ENCODE measurements at places on chromosomes 6 and 20.

- DNase-seq, result no peak
Observed at GRCh38 chr6:73923905-73924485, 228.0 kb downstream of the CD109 start.

GRCh38 chr6:154448448-154449096 is 61.9 kb downstream of the CNKSR3 start:
- DNase-seq, result no peak

DNA sequence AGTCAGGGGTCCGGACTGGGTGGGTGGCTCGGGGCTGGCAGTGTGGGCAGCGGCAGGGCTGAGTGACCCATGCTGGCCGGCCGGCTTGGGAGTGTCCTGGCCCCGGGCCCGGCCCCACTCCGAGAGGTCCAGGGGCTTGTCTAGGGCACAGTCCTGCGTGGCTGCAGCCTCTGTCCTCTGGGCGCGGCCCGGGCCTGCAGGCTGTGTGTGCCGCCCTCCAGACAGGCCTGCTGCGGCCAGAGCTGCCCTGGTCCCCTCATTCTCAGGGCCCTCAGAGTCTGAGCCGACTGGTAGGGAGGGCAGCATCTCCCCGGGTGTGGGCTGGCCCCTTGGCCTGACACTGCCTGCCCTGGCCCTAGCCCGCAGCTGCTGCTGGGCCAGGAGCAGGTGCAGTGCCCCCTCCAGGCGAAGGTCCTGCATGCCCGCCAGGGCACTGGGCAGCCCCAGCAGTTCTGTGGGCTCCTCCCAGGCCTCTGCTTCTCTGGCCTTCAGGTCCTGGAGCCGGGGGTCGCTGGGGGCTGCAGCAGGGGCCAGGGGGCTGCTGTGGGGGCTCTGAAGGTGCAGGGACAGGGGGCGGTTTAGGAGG is 6.9 kb upstream of the CABLES2 start:
- no peak for DNase-seq

DNA sequence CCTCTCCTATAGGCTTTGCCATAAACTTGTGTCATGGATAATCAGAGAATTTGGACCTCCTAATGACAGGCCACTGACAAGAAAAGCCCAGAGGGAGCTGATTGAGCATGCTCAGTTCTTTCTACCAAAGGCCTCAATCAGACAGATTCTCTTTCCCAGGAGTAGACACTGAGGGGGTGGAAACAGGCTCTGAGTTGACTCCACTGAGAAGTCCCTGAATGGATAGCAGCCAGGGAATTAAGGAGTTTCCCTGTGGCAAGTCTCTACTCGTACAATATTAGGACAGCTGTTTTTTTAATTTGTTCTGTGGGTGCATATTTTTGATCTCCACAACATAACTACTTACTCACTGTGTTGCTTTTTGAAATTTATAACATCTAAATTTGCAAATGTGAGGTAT is 63.3 kb downstream of the SLC16A10 start:
- DNase-seq, result no peak

Measured in activated CD4-positive, alpha-beta T cell treated with anti-CD3 and anti-CD28 coated beads, Interleukin-2, amount 50 U/mL, for 48 hours (primary cell).